ENCODE measurements at places on chromosomes 11 and 22. TPM values are rescaled to one million over a fixed set of nuclear protein-coding genes. Genes with fewer than 3 reads are reported as not detected.

- no peaks in the 10 kb centered on the region for H3K27me3 ChIP-seq
- peaks cover 12% of the 10 kb centered on the region for H3K4me1 ChIP-seq
- H3K27ac ChIP-seq = no peak overlapping the region
- DNase-seq = no peak
These were observed 23.2 kb downstream of the TBX1 start for GRCh38 chr22:19783586-19784383.

Gene SLC22A25
- total RNA-seq = not detected

- H3K4me3 ChIP-seq = no peak overlapping the region
- H3K36me3 ChIP-seq = no peaks in the 10 kb centered on the region
- H3K4me1 ChIP-seq = no peaks in the 10 kb centered on the region
- DNase-seq = no peak
These were observed 685.1 kb downstream of the METTL15 start for GRCh38 chr11:28793282-28793738.

DNA sequence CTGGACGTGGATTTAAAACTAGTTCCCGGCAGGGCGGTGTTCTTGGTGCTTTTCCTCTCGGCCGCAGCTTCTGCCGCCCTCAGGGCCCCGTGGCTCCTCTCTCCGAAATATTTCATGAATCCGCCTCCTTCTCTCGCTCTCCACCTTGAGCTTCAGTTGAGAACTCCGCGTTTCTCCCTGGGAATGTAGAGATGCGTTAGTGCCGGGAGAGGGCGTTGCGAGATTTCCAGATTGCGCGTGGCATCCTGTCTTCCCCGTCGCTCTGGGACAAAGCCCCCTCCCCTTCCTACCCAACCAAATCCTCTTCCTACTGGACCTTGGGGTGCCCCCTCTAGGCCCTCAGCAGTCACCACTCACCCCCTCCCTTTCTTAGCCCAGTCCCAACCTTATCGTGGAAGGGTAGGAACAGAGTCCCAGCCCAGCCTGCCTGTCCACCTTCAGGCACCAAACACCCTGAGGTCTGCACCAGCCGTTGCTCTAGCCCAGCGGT lies 15.5 kb upstream of the RAC2 start:
- H3K27ac ChIP-seq = no peak overlapping the region
- DNase-seq = no peak
- H3K36me3 ChIP-seq = no peaks in the 10 kb centered on the region

Gene EFCAB6
- 0.30 TPM for total RNA-seq

- H3K36me3 ChIP-seq = no peaks in the 10 kb centered on the region
- H3K27ac ChIP-seq = no peak overlapping the region
- peaks cover 3% of the 10 kb centered on the region for H3K4me1 ChIP-seq
- DNase-seq = no peak
- H3K27me3 ChIP-seq = no peaks in the 10 kb centered on the region
These were observed 31.4 kb downstream of the CHRDL2 start for GRCh38 chr11:74699615-74700396.

GRCh38 chr11:13686776-13687175 lies 18.3 kb downstream of the FAR1 start:
- H3K27ac ChIP-seq = no peak overlapping the region
- H3K36me3 ChIP-seq = no peaks in the 10 kb centered on the region
- peaks cover 17% of the 10 kb centered on the region for H3K4me1 ChIP-seq
- DNase-seq = no peak
- no peaks in the 10 kb centered on the region for H3K27me3 ChIP-seq
- no peak overlapping the region for H3K4me3 ChIP-seq

GRCh38 chr11:122076512-122077120 lies 39.4 kb downstream of the BLID start:
- no peaks in the 10 kb centered on the region for H3K4me1 ChIP-seq
- H3K36me3 ChIP-seq = no peaks in the 10 kb centered on the region
- H3K27ac ChIP-seq = no peak overlapping the region
- H3K4me3 ChIP-seq = no peak overlapping the region

DNA sequence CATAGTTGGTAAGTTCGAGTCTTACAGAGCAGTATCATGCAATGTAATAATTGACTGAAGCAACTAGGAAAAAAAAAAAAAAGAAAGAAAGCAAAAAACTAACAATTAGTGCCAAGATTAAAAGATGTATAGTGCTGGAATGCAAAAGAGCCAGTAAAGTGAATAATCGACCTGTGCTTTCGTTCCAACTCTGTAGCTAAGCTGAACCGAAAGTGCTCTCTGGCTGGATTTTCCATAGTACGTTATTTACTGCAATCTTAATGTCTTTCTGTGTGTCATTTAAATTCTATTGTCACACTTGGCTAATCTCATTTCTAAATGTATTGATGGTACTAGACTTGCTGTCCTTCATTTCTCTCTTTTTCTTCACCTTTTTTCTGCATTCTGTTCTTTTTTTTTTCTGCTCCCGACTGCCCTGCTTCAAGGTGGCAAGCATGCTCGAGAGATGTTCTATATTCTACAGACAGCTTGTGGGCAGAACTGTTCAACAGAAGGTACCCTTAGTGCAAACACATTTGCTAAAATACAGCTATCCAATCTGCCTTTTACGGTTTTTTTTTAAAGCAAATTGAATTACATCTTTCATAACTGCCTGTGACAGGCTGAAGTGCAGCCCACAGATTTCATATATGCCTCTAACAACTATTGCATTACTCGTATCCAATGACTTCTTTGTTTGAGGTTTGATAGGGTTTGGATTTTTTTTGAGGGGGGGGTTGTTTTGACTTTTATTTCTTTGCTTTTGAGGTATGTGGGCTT lies 204.2 kb upstream of the MTNR1B start:
- no peaks in the 10 kb centered on the region for H3K27me3 ChIP-seq
- no peak for DNase-seq
- H3K4me3 ChIP-seq = no peak overlapping the region

Gene PKDREJ
- total RNA-seq = not detected

GRCh38 chr22:29310065-29310862 lies 3.8 kb downstream of the GAS2L1 start:
- peaks cover 76% of the 10 kb centered on the region for H3K4me1 ChIP-seq
- peak overlapping the region; percentile 91 for H3K27ac ChIP-seq
- peaks cover 28% of the 10 kb centered on the region for H3K27me3 ChIP-seq
- no peaks in the 10 kb centered on the region for H3K36me3 ChIP-seq

DNA sequence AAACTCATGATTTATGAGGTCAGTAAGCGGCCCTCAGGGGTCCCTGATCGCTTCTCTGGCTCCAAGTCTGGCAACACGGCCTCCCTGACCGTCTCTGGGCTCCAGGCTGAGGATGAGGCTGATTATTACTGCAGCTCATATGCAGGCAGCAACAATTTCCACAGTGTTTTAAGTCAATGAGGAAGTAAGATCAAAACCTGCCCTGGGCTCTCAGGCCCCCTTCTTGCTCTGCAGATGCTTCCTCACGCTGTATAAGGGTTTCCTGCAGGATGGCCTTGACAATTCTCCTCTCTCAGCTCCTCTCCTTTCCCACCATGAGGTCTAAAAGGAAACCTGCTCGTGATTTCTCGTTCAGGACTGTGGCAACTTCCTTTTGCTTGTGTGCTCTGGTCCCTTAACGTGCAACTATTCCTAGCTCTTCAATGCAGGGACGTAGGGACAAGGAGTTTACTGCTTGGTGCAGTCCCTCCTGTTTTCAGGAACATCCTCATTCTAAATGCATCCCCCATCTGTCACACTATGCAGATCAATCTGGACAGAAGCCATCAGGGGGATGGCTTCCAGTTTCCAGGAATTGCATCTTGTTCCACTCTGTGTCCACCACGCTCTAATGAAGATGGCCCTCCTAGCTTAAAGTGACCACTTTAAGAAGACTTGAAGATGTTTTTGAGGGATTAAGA lies 64.3 kb upstream of the IGLL5 start:
- DNase-seq = no peak
- no peak overlapping the region for H3K4me3 ChIP-seq
- H3K36me3 ChIP-seq = no peaks in the 10 kb centered on the region
- H3K27ac ChIP-seq = no peak overlapping the region
- no peaks in the 10 kb centered on the region for H3K27me3 ChIP-seq

DNA sequence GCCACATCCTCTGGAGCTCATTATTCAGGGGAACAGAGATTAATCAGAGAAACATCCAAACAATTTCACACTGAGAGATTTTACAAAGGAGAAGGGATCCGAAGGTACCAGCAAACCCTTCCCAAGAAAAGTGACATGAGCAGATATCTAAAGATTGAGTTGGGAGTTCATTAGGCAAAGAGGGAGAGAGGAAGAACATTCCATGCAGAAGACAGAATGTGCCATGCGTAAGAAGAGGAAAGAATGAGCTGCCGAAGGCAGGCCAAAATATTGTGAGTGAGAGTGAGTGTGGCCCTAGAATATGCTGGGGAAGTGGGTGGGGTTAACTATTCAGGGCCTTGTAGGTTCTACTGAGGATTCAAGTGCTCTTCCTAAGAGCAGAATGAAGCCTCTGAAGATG lies 50.0 kb upstream of the LYVE1 start:
- H3K4me1 ChIP-seq = peaks cover 2% of the 10 kb centered on the region
- H3K4me3 ChIP-seq = no peak overlapping the region
- H3K27ac ChIP-seq = peak overlapping the region; percentile 88
- DNase-seq = no peak
- no peaks in the 10 kb centered on the region for H3K36me3 ChIP-seq
- H3K27me3 ChIP-seq = no peaks in the 10 kb centered on the region

- H3K36me3 ChIP-seq = no peaks in the 10 kb centered on the region
- no peak overlapping the region for H3K4me3 ChIP-seq
- no peak overlapping the region for H3K27ac ChIP-seq
These were observed 3.8 kb downstream of the TMPRSS13 start for GRCh38 chr11:117925198-117925925.

DNA sequence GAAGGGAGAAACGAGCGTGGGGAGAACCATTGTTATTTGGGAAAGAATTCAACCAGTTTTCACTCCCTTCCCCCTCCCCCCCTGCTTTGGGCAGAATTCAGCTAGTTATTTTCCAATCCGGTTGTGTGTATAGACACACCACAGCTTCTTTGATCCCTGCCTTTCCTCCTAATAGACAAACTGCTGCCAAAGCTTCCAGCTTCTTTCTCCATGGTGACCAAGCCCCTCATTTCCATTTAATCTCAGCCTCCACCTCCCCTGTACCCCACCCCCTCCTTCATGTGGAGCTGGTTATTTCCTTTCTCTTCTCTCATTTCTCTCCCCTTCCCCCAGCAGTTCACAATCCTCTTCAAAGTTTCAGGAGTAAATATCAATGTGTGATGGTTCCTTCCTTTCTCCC lies 24.8 kb upstream of the PKNOX2 start:
- no peak for DNase-seq
- no peak overlapping the region for H3K27ac ChIP-seq
- H3K36me3 ChIP-seq = no peaks in the 10 kb centered on the region
- H3K4me3 ChIP-seq = no peak overlapping the region

DNA sequence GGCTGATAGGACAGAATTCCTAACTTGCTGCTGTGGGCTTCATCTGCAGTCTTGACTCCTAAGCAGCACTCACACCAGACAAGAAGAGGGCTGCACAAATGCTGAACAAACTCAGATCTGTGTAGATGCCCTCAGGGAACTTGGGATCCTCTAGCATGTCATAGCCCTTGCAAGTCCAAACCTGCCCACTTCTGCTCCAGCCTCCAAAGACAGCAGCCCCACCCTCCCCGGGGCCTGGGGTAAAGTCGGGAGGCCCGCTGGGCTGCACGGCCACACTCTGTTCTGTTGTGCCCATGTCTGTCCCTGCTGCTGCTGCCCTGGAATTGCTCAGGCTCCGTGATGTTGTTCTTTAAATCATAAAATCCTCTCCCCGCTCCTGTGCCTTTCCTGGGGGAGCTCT lies 28.3 kb downstream of the DRD2 start:
- no peak overlapping the region for H3K4me3 ChIP-seq
- no peaks in the 10 kb centered on the region for H3K36me3 ChIP-seq
- peaks cover 21% of the 10 kb centered on the region for H3K4me1 ChIP-seq

GRCh38 chr11:560305-561147 lies at the start of the genes LMNTD2 and RASSF7:
Gene LMNTD2 (minus strand): TSS chr11:560738. CDS start chr11:560716, 22 bp downstream.
Gene RASSF7 (plus strand): TSS chr11:560970. CDS start chr11:561769, 799 bp downstream.
- peak within 1 kb of the TSS; percentile 96 for H3K4me3 ChIP-seq
- DNase-seq = peak; percentile 79
- H3K4me1 ChIP-seq = peaks cover 34% of the 10 kb centered on the region
- no peaks in the 10 kb centered on the region for H3K27me3 ChIP-seq
- peak within 1 kb of the TSS; percentile 87 for H3K27ac ChIP-seq

DNA sequence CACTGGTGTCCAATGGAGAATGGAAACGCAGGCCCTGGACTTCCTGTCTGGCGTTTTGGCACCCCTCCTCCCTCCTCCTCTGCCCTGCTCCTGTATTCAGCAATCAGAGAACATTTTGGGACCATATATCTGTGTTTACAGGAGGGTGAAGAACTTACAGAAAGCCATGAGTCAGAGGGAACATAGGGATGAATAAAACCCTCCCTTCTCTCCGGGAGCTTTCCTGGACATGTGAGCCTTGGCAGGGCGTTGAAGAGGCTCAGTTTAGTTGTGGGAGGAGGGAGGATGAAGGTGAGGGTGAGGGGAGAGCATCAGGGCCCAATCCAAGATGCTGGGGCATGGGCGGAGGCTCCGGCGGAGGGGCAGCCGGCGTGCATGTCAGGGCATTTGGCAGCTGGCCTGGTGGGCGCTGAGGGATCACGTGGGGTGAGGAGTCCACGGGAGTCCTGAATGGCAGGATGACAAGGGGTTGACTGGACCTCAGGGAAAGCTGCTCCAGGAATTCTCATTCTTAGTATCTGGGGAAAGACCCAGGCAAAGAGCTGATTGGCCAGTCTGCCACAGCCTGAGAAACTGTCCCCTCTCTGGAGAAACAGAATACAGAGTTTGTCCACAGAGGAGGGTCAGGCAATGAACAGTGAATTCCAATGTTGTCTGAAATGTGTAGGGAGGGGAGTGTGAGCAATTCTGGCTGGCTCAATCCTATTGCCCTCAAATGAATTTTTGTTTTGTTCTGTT lies 28.9 kb downstream of the MICAL2 start:
- H3K4me3 ChIP-seq = no peak overlapping the region
- DNase-seq = no peak
- H3K27ac ChIP-seq = peak overlapping the region; percentile 78
- peaks cover 75% of the 10 kb centered on the region for H3K4me1 ChIP-seq

Gene AKIP1
- total RNA-seq = 30.7 TPM

Gene PGA5
- total RNA-seq = 0.19 TPM

Gene RIMBP3C
- total RNA-seq = not detected

Gene EXT2
- total RNA-seq = 42.1 TPM

GRCh38 chr11:112844517-112844916 lies 116.7 kb upstream of the NCAM1 start:
- H3K4me3 ChIP-seq = no peak overlapping the region
- no peak for DNase-seq
- H3K27me3 ChIP-seq = no peaks in the 10 kb centered on the region
- no peak overlapping the region for H3K27ac ChIP-seq
- no peaks in the 10 kb centered on the region for H3K36me3 ChIP-seq

DNA sequence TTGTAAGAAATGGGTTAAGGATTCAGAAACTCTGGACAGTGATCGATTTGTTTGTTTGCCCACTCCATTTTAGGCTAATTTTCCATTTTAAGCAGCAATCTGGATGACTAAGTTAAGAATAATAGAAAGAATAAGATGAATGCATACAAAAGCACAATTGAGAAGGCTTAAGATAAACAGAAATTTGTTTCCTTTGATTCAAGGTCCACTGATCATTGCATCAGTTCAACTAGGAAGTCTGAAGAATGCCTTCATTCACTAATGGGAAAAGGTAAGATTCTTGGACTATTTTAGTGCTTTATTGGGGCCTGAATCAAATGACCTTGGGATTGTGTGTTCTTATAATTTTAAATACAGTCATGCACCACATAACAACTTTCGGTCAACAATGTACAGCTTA lies 140.8 kb downstream of the CADM1 start:
- no peak for DNase-seq
- no peaks in the 10 kb centered on the region for H3K4me1 ChIP-seq
- H3K27ac ChIP-seq = no peak overlapping the region
